Urothelium cell line (cell line): ENCODE measurements at places on chromosomes 2 and 18.
A peak's percentile ranks its signal among the peaks of the same experiment; 100 is the strongest.

- peak; percentile 29 for DNase-seq
Measured at GRCh38 chr2:175036582-175037018, 31.4 kb upstream of the CHN1 start.

DNA sequence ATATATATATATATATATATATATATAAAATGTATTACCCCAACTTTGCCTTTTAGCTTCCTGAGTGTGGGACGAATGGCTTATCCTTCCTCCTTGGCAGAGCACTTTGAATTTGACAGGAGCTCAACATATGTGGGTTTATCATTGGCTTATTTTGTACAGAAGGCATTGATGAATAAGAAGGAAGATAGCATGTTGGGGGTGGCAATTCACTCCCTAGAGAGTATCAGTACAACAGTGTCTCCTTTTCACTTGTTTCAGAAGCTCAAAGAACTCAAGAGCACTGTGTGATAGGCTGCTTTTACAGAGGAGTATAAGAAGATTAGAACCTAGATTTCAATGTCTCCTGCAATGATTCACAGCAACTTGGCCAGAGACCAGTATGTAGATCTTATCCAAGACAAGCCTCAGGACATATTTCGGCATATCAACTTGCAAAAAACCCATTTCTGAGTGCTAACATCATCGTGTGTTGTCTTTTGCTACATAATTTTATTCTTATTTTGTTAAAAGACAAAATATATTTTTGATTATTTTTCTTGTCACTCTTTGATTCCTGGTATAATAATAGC, 345.8 kb downstream of the SOCS6 start:
- no peak for DNase-seq

DNA sequence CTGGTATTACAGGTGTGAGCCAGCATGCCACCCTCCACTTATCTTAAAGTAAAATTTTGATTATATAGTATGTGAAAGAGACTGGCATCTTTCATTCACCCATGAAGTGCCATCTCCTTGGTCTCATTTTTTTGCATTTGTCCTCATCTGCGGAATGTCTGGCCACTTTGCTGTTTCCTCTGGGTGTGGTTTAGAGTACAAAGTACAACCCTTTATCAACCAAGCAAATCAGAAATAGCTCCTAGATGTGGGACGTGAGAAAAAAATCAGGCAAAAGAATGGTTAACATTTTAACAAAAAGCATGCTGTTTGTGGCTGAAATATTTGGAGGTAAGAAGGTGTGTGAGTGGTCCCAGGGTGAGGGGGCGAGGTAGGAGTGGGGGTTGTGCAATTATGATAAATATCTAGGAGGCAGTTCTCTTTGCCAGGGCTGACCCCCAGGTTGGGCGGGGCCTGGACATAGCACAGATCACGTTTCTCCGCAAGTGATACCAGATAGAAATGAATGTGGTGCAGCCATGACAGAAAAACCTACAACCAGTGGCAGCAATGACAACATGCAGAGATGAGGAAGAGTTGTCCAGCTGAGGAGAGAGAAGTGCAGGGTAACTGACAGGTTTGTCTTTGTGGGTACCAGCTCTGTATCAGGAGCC, 115.8 kb upstream of the SERTAD2 start:
- no peak for DNase-seq

DNA sequence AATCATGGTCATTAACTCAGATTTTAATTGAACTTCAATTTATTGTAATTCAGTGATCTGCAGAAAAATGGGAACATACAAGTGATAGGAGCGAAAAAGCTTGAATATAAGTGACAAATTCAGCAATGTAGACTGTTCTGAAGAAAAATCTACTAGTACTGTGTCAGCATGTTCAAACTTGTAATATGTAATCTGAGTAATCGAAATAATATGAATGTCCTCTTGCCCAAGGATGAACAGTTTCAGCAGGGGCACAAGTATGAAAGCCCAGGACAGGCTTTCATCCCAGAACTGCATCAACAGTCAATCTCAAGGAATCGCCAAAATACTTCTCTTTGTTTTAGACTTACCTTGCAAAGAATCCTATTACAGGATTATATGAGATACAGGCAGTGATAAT, 1110.5 kb downstream of the LRP1B start:
- DNase-seq: no peak

- peak; percentile 87 for DNase-seq
Measured at GRCh38 chr2:31429759-31430438, 15.4 kb upstream of the XDH start.

- DNase-seq: no peak
Measured at GRCh38 chr2:54613386-54613785, 110.1 kb upstream of the EML6 start.

GRCh38 chr18:33699372-33699771, 121.4 kb downstream of the ASXL3 start:
- DNase-seq: no peak

DNA sequence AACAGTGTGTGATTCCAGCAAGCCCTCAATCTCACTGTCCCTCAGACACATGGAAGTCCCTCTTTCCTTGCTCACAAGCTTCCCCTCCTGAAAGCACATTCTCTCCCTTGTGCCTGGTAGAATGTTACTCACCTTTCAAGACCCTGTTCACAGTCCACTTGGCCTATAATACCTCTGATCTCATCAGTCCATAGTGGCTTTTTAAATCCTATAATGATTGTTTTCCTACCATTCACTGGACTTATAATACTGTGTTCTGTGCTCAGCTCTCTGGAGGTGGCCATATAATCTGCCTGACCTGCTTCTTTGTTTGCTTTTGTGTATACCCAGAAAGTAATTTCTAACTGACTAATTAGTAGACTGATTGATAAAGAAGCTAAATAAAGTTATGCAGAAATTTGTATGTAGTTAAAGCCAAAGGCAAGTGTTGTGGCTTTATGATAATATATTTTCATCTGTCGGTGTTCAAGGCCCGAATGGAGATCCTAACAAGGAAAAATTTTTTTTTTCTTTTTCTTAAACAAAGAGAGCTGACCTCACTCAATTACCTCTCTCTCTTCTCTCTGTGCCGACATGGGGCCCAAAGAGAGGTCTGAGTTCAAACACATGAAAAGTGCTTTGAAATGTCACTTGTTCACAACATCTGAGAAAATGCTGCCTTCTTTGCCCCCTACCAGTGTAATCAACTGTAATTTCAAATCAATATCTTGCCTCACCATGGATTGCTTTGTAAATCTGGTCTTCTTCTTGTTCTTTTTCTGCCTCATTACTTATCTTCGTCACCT, 1033.0 kb upstream of the PIK3C3 start:
- no peak for DNase-seq

- DNase-seq: no peak
Measured at GRCh38 chr2:46050027-46050426, 247.2 kb upstream of the EPAS1 start.

- no peak for DNase-seq
Measured at GRCh38 chr2:202589582-202589949, 45.2 kb upstream of the FAM117B start.

DNA sequence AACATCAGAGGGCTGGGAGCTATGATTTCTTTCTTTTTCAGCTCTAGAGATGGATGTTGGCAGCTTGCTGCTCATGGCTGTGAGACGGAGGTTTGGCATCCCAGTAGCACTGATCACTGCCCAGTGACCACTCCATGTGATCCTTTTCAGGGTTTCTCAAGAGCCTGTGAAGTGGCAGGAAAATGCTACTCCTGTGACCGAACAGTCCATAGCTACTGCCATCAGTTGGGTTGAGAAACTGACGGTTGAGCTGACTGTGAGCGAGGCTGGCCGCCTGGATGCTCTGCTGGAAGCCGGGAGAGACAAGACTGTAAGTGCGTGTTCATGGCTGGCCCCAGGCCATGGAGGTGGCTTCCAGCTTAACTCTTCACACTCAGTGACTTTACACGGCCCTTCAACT, 34.2 kb downstream of the VWA3B start:
- DNase-seq: no peak

GRCh38 chr18:57149531-57149930, 2.6 kb downstream of the BOD1L2 start:
- DNase-seq: no peak

GRCh38 chr2:47404356-47404755, 1.4 kb downstream of the MSH2 start:
- peak; percentile 39 for DNase-seq

- peak; percentile 10 for DNase-seq
Measured at GRCh38 chr18:73340135-73340977, 472.6 kb upstream of the NETO1 start.

DNA sequence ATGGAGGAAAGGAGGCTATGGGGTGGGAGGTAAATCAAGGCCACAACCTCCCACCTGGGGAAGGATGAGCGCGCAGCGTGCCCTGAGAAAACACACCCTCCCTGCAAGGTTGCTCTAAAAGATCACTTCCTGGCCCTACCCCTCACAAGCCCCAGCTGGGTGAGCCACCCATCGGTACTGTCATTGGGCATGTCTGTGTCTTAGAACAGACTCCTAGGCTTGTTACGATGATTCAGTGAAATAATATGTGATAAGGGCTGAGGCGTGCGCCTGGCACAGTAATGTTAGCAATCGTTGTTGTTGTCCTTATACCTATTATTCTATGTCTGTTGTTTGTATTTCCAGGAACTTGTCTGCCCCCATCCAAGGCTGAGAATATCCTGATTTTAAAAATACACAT, 175.1 kb downstream of the ZFP36L2 start:
- peak; percentile 93 for DNase-seq

DNA sequence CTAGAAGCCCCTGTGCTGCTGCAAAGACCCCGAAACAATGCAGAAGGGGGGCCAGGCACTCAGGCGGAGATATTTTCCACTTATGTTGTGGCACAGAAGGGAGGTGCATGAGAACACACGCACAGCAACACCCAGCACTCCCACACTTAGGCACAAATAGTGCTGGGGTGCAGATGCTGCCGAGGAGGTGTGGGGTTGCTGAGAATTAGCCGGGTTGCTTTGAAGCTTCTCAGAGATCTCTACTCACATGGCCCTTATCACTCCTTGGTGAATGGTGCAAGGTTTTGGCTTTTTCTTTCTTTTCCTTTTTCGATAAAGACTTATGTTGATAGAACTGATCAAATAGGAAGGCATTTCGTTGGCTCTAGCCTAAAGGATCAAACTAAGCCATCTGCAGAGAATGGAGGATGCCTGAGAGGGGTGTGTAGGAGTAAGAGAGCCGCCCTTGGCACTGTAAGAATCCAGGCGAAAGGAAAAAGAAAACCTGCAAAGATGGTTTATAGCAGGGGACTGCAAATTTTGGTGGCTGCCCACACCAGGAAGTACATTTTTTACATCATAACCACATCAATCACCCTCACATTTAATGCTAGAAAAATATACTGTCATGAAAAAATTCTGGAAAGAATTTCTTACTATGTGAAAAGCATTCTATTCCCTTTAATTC, 27.9 kb upstream of the FHL2 start:
- no peak for DNase-seq

DNA sequence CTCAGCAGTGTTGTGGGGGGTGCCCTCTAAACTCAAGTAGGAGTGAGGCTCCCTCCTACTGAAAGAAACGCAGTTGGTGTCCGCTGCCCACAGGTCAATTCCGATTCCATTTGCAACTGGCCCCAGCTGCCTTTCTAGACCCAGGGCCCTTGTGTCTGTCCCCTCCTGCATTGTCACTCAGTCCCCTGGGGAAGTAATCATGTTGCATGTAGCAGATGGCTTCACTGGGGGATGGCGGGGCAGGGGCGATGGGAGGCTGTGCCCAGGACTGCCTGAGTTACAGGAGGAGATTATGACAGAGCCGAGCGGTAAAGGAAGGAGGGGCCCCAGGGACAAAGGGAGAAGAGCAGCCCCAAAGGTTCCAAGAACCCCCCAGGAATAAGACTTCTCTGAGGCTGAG, 62.5 kb upstream of the SH3RF3 start:
- DNase-seq: no peak

DNA sequence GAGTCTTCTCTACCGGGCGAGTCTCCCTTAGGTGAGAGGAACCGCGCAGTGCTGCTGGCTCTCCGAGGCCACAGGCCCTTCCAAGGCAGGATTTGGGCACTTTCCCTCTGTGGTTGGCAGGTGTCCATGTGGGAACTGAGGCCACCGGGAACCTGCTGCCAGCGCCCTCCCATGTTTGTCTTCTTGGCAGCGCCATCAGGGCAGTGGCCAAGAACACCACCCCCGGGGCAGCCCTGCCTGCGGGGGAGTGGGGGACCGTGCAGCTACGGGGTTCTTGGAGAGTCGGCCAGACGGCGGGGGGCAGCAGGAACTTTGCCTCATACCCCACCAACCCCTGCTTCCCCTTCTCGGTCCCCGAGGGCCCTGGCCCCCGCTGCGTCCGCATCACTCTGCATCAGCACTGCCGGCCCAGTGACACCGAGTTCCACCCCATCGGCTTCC, 10.0 kb downstream of the CAPN10 start:
- DNase-seq: no peak

DNA sequence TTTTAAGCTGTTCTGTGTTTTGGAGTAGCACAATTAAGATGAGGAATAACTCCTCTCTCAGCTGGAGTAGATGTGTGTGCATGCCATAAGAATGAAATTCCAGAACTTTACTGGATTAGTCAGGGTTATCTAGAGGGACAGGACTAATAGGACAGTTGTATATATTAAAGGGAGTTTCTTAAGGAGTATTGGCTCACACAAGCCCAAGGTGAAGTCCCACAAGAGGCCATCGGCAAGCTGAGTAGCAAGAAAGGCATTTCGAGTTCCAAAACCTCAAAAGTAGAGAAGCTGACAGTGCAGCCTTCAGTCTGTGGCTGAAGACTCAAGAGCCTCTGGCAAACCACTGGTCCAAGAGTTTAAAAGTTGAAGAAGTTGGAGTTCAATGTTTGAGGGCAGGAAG, 113.7 kb downstream of the RIT2 start:
- no peak for DNase-seq

DNA sequence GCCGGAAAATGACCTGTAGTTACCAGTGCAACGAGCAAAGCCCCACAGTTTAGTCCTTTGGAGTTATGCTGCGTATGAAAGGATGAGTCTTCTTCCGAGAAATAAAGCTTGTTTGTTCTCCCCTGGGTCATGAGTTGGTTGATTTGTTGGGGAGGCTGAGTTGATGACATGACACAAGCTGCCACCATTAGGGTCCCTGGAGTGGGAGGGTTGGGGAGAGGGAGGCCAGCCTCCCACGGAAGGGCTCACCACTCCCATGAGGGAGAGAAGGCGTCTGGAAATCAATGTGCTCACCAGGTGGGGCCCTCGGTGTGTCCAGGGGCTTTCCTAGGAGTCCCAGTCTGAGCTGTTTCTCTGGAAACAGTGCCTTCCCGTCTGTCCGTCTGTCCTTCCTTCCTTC, 7.4 kb upstream of the DGKD start:
- DNase-seq: no peak

DNA sequence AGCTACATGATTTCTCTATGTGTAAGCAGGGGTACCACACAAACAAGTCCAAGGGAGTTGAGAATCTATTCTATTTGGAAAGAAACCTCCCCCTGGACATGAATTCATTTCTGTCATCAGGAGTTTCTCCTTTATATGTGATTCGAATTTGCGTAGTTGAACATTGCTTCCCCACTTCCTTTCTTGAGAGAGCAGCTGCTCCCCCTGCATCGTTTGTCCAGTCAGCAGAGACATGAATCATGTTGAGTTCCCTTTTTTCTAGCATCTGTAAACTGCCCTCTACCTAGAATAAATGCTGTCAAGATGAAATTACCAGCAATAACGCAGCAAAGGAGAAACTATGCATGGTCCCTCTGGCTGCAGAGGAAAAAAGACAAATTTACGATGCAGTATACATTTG, 73.8 kb downstream of the KIF5C start:
- no peak for DNase-seq
